ENCODE measurements at places on chromosomes 5 and 9.

DNA sequence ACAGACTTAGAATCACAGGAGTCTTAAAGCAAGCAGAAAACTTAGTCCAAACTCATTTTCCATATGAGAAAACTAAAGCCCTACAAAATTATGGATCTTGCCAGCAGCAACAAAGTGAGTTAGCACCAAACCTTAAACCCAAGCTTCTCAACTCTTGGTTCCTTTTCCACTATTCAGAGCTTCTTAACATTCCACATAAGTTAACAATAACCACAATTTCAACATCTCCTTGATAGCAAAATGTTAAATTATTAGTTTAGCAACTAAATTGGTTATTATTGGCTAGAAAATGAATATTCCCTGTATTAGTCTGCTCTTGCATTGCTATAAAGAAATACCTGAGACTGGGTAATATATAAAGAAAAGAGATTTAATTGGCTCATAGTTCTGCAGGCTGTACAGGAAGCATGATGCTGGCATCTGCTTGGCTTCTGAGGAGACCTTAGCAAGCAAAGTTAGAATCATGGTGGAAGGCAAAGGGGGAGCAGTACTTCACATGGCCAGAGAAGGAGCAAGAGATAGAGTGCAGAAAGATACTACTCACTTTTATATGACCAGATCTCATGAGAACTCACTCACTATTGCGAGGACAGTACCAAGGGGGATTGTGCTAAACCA is 26.2 kb upstream of the ARSB start:
- peak; percentile 85 for DNase-seq

DNA sequence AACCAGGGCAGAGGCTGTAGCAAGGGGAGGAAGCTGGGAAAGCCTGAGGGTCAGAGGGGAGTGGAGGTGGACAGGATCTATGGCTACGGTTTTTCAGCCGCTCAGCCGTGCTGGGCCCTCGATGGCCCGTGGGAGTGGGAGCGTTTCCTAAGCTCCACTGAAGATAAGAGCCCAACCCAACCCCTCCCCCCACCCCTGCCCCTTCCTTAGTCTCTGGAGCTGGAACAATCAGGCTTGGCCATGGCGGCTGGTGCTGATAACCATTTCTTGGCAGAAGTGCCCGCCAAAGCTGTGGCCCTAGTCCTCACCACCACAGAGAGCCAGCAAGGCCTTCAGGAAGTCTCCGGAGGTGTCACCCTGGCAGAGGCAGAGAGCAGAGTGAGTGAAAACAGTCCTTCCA is 20.3 kb upstream of the TNIP1 start:
- no peak for DNase-seq

DNA sequence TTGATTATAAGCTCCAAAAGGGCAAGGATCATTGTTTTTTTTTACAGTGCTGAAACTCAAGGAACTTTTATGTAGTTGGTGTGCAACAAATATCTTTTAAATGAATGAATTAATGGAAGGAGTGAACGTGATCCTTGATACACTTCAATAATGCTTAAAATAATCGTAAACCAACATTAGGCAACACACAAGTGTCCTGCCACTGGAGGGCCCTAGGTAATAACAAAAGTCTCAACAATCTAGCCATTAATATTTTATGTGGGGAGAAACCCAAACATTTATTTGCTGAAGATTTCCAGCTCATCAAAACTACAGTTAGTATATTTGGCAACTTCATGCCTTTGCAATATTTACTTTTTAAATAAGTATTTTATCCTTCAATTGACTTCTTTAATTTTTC is 309.0 kb upstream of the FBXL7 start:
- no peak for DNase-seq

- no peak for DNase-seq
Measured at GRCh38 chr5:91006713-91007112, 376.4 kb downstream of the ARRDC3 start.

- DNase-seq = no peak
Measured at GRCh38 chr5:156473269-156473908, 146.4 kb downstream of the SGCD start.

- DNase-seq = no peak
Measured at GRCh38 chr9:127078988-127079387, 43.4 kb downstream of the ANGPTL2 start.

- no peak for DNase-seq
Measured at GRCh38 chr9:98986866-98987651, 43.4 kb downstream of the COL15A1 start.

DNA sequence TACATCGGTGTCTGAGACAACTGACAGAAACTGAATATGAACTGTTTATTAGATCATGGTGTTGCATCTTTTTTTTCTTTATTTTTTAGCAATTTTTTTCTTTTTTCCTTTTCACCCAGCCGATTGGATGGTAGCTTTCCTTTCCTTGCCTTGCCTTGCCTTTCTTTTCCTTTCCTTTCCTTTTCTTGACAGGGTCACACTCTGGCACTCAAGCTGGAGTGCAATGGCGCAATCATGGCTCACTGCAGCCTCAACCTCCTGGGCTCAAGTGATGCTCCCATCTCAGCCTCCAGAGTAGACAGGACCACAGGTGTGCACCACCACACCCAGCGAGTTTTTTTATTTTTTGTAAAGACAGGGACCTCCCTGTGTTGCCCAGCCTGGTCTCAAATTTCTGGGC is 2.8 kb downstream of the PDE6A start:
- no peak for DNase-seq

DNA sequence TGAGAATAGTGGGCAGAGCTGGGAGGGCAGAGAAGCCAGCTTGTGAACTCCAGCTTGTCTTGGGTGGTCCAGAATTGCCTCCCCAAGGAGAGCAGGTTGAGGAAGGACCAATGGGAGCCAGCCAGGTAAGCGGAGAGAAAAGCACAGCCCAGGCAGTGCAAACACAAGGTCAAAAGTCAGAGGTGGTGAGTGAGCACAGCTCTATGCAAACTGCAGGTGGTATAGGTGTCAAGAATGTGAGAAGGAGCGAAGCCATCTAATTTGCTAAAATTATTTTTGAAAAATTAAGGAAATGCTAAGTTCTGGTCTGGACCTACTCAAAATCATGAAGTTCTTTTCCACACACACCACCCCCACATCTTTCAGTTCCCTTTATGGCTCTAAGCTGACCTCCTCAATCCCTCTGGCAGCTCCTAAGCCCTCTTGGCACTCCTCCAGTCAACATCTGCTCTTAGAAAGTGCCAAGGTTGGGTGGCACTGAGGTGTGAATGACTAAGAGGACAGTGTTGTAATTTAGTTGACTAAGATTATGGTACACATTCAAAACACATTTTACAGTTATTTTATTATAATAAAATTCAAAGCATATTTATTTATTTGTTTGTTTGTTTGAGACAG is 6.6 kb upstream of the OTULINL start:
- DNase-seq = no peak

GRCh38 chr5:59592101-59592500 is 301.4 kb downstream of the PDE4D start:
- DNase-seq = no peak

DNA sequence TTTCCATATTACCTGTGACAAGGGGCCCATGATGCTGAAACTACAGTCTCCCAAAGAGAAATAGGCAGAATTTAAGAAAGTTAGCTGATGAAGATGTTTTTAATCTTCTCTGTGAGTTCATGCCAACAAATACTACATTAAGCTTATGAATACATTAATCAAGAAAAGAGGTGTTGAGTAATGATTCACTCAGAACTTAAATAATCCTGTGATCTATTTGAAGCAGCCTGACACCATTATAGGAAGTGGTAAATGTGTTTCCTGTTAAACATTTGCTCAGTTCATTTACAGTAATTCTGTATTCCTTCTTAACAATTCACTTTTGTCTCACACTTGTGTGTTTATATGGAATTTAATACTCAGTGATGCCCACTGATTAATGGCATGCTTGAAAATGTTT is 75.0 kb upstream of the IZUMO3 start:
- no peak for DNase-seq

GRCh38 chr5:31890046-31890445 is 251.1 kb downstream of the PDZD2 start:
- DNase-seq = no peak
